GM04504 (cell line): ENCODE measurements at places on chromosomes 6 and 20.

- DNase-seq = no peak
These were observed 34.6 kb downstream of the CLIC5 start for GRCh38 chr6:45981046-45981445.

DNA sequence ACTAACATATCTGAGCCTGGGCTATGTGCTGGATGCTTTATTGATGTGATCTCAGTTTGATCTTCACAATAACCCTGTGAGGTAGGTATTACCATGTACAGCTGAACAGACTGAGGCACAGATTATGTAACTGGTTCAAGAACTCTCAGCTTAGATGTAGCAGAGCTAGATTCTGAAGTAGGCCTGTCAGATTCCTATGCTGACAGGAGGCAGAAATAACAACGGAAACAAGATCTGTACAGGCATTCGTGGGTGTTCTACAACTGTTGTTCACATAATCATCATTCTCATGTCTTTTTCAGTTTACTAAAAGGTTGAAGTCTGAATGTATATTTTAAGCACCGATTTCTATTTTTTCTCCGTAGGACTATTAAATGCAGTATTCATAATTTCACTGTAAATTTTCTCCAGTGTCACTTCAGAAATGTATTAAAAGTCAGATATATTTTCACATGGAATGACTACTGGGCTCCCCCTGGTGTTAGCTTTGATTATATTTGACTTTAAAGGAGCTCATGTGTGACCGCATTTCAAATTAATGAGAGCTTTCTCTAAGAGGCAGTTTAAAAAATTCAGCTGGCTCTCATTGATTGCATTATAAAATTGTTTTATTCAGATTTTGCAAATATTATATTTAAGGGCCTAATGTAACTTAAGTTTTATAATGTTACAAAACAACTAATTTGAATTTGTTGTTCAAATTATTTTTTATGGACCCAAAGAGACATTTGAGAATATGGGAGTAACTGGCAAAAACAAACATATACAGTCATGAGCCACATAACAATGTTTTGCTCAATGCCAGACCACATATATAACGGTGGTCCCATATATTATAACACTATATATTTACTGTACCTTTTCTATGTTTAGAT, 36.4 kb upstream of the SLC17A4 start:
- DNase-seq = no peak

DNA sequence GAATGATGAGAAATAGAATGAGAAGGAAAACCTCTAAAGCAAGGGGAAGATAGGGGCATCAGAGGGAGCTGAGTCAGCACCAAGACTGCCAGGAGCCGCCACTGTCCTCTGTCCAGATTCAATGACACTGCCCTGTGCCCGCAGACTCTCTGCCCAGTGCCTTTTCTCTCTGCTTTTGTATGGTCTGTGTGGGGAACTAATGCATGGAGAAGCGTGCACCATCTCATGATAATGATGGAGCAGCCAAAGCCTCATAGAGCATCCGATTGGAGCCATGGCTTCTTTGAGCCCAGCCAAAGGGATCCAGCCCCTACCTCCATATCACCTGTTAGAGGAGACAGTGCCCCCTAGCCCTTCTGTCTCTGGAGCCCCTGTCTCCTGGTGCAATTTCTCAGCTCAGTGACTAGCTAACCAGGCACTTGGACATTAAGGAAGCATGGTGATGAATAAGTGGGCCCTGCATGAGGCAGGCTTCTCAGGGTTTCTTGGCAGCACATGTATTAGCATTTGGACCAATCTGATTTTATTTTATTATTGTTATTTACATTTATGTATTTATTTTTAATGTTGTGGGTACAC, 6.5 kb upstream of the PFDN4 start:
- DNase-seq = no peak

DNA sequence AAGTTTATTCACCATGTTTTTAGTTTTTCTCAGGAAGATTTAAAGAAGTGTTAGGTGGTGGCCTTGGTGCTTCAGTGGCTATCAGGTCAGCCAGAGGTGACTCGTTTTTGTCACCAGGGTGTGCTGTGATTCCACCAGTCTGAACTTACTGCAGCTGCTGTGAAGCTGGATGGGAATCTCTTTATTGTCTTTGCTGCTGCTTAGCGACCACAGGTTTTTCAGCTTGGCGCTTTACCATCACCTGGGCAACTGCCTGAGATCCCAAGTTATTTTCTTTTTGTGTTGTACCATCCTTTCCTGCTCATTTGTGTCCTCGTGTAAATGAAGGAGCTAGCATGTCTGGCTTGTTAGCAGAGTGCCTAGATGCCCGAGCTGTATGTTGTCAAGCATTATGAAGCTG, 146.9 kb downstream of the MACROD2 start:
- peak; percentile 24 for DNase-seq
